ENCODE measurements at places on chromosomes 1 and 21.

- no peak for DNase-seq
These were observed 281.8 kb upstream of the PLD5 start for GRCh38 chr1:242806324-242806723.

GRCh38 chr1:18989176-18989799 is 32.8 kb upstream of the IFFO2 start:
- DNase-seq, result no peak

DNA sequence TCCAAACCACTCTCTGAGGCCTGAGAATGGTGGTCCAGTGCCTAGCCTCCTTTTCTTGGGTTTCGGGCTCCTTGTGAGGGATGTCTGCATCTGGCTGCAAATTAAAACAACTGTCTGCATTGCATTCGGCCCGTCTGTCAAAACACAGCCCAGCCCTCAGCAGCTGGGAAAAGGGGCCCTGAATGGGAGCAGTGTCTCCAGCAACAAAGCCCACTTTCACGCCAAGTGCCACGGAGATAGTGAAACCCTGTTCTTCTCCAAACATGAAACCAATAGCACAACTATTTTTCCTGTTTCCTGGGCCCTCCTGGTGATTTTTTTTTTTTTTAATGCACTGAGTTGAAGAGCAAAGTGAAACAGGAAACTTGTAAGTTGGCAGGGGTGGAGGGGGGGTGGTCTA is 138.4 kb downstream of the PLXNA2 start:
- DNase-seq, result no peak

GRCh38 chr1:53835491-53835890 is 2.6 kb downstream of the NDC1 start:
- no peak for DNase-seq

GRCh38 chr1:159581422-159581821 is 6.2 kb upstream of the APCS start:
- DNase-seq, result no peak

GRCh38 chr21:40244981-40245380 is 377.7 kb downstream of the PCP4 start:
- DNase-seq, result no peak

DNA sequence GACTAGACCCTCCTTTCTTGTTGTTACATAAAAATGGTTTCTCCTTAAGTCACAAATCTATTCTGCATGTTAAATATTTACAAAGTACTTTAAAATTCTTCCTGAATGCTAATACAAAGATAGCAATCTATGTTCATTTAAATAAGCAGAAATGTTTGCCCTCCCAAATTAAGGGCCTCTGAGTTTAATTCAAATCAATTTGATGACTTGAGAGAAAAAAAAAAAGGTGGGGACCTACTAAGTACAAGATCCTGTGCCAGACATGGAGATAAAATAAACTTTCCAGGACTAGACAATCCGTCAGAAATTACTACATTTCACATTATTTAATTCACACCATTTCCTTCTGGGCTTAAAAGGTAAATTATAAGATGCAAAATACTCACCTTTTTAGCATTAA is 548.3 kb downstream of the DPYD start:
- DNase-seq, result no peak

GRCh38 chr1:57300186-57300585 is 123.7 kb downstream of the DAB1 start:
- DNase-seq, result no peak

Measured in activated T-helper 1 cell treated with anti-CD3 and anti-CD28 coated beads, Interleukin-2, amount 50 U/mL, for 16 hours (primary cell).